Activated T-helper 2 cell treated with anti-CD3 and anti-CD28 coated beads, Interferon-gamma antibody, Interleukin-2, Interleukin-4, amounts not matched to agents 10 μg/mL and 5 μg/mL and 100 μg/mL, durations not matched to agents 14 hours and 24 hours and 36 hours (primary cell): ENCODE measurements at places on chromosomes 4 and X. TPM values are rescaled to one million over a fixed set of nuclear protein-coding genes. Genes with fewer than 3 reads are reported as not detected.

The TMSB15C gene
- total RNA-seq, result 3.3 and 4.7 TPM in 2 replicates

The HDX gene
- 2.5 and 2.6 TPM in 2 replicates for total RNA-seq

The VEGFC gene
- total RNA-seq, result 0.11 TPM in 1 of 2 replicates, not detected in the other

The CDX4 gene
- total RNA-seq, result not detected in 2 replicates

GRCh38 chr4:60502733-60503132, 697.4 kb upstream of the ADGRL3 start:
- no peak for DNase-seq
- H3K36me3 ChIP-seq, result no peaks in the 10 kb centered on the region
- no peak overlapping the region for H3K27ac ChIP-seq
- H3K27me3 ChIP-seq, result no peaks in the 10 kb centered on the region
- no peak overlapping the region for H3K4me3 ChIP-seq
- no peaks in the 10 kb centered on the region for H3K4me1 ChIP-seq

DNA sequence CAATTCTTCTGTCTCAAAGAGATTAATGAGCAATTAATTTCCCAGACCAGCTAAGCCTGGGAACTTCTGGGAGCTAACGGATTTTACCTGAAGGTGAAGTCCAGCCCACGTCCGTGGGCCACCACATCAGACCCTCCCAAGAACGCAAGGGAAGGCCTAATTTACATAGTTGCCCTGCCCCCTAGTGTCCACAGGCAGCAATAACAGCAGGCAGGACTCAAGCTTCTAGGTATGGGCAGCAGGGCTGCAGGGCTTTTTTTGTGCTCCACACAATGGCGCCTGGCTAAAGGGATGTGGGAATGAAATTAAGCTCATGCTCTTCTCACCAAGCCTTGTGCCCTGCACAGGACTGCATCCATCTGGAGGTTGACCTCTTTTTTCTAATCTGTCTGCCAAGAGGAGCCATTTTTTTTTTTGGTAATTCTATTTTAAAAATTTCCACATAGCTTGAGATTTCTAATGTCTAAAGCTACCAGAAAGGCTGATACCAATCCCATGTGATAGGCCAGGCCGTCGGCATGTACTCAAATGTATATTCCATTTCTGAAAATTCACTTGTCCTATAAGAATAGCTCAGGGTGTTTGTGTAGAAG, 111.9 kb upstream of the TMEM164 start:
- H3K4me1 ChIP-seq, result peaks cover 5% of the 10 kb centered on the region
- peak; percentile 13 for DNase-seq
- no peak overlapping the region for H3K27ac ChIP-seq
- no peak overlapping the region for H3K4me3 ChIP-seq
- H3K36me3 ChIP-seq, result no peaks in the 10 kb centered on the region
- H3K27me3 ChIP-seq, result peaks cover 3% of the 10 kb centered on the region

DNA sequence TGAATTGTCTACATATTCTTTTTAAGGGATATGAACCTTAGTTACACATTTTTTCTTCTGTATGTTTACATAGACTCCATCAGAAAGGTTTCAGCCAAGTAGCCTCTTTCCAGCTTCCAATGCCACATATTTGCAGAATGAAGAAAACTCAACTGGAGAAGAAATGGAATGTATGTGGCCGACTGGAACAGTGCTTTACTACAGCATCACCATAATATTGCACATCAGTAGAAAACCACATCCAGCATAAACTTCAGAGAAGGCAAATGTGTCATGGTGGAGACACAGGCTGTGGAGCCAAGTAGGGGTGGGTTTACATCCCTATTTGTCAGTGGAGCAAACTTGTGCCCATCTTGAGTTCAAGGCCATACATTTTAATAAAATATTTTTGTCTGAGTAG, 204.8 kb upstream of the LDB2 start:
- H3K27me3 ChIP-seq, result no peaks in the 10 kb centered on the region
- H3K27ac ChIP-seq, result no peak overlapping the region
- no peak overlapping the region for H3K4me3 ChIP-seq
- no peaks in the 10 kb centered on the region for H3K36me3 ChIP-seq
- H3K4me1 ChIP-seq, result no peaks in the 10 kb centered on the region

GRCh38 chr4:83699358-83699757, 163.4 kb downstream of the GPAT3 start:
- DNase-seq, result no peak
- H3K36me3 ChIP-seq, result no peaks in the 10 kb centered on the region
- no peak overlapping the region for H3K4me3 ChIP-seq
- no peaks in the 10 kb centered on the region for H3K4me1 ChIP-seq
- H3K27me3 ChIP-seq, result no peaks in the 10 kb centered on the region

- no peak for DNase-seq
- peaks cover 2% of the 10 kb centered on the region for H3K27me3 ChIP-seq
- H3K4me3 ChIP-seq, result no peak overlapping the region
- H3K36me3 ChIP-seq, result no peaks in the 10 kb centered on the region
- peaks cover 3% of the 10 kb centered on the region for H3K4me1 ChIP-seq
- H3K27ac ChIP-seq, result no peak overlapping the region
Measured at GRCh38 chr4:89101256-89102161, 9.8 kb upstream of the TIGD2 start.

GRCh38 chrX:41512394-41512793, 65.3 kb downstream of the NYX start:
- H3K36me3 ChIP-seq, result no peaks in the 10 kb centered on the region
- peak overlapping the region; percentile 73 for H3K27ac ChIP-seq
- no peak for DNase-seq
- H3K4me3 ChIP-seq, result no peak overlapping the region
- H3K27me3 ChIP-seq, result no peaks in the 10 kb centered on the region
- H3K4me1 ChIP-seq, result peaks cover 22% of the 10 kb centered on the region

The ABLIM2 gene
- 0.32 and 0.60 TPM in 2 replicates for total RNA-seq

DNA sequence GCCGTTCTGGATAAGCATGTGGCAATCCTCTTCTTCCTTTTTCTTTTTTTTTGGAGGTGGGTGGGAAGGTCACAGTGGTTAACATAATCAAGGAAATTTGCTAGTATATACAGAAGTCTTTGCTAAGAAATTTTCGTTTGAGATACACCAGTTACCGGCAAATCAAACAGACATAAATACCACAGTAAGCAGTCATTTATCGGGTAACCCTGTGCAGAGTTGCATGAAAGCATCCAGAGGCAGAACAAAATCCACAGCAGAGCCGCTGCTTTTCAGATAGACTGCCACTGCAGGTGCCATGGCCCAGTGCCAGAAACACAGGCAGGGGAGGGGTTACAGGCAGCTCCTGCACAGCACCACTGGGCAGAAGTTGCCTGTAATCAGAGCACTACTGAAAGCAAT, 179.1 kb upstream of the MAB21L2 start:
- H3K4me1 ChIP-seq, result peaks cover 3% of the 10 kb centered on the region
- H3K27ac ChIP-seq, result no peak overlapping the region
- DNase-seq, result no peak
- peaks cover 20% of the 10 kb centered on the region for H3K36me3 ChIP-seq
- H3K27me3 ChIP-seq, result no peaks in the 10 kb centered on the region
- no peak overlapping the region for H3K4me3 ChIP-seq

- no peak overlapping the region for H3K4me3 ChIP-seq
- no peaks in the 10 kb centered on the region for H3K4me1 ChIP-seq
- no peak overlapping the region for H3K27ac ChIP-seq
- no peaks in the 10 kb centered on the region for H3K36me3 ChIP-seq
- no peaks in the 10 kb centered on the region for H3K27me3 ChIP-seq
- DNase-seq, result no peak
Measured at GRCh38 chr4:132097041-132097440, 1052.1 kb upstream of the PCDH10 start.

- no peaks in the 10 kb centered on the region for H3K27me3 ChIP-seq
- H3K4me3 ChIP-seq, result no peak overlapping the region
- H3K27ac ChIP-seq, result no peak overlapping the region
Measured at GRCh38 chrX:19097553-19098283, 24.6 kb downstream of the ADGRG2 start.

DNA sequence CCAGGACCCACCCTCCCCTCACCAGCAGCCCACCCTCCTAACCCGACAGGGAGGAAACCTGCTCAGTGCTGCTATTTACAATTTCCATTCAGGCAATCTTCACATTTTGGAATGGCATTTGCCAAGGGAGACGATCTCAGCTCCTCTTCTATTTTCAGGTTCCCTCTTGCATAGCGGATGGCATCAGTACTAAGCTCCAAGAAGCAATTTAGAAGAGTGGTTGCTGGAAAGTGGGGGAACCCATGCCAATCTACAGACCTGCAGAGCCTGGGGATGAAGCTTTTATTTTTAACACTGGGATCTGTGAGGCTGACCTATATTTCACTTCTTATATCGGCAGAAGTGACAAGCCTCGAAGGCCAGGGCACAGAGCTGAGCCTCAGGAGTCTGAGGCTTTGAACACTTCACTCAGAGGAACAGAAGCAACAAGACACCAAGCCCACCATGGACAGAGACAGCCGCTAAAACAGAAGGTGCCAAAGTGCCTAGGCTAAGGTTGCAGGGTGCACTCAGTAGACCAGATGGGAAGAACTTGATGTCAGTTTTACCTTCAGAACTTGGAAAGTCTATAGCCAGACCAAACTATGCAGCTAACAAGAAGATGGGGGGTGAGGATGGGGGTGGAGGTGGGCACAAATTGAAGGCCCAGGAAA, 44.0 kb downstream of the SCD5 start:
- DNase-seq, result no peak
- no peaks in the 10 kb centered on the region for H3K36me3 ChIP-seq
- H3K4me3 ChIP-seq, result no peak overlapping the region
- H3K27me3 ChIP-seq, result peaks cover 7% of the 10 kb centered on the region
- no peak overlapping the region for H3K27ac ChIP-seq

The PCDH11X gene
- not detected in 2 replicates for total RNA-seq

GRCh38 chr4:56863441-56864139, 42.1 kb upstream of the SPINK2 start:
- no peak overlapping the region for H3K27ac ChIP-seq
- no peak overlapping the region for H3K4me3 ChIP-seq
- H3K27me3 ChIP-seq, result peaks cover 11% of the 10 kb centered on the region
- peaks cover 12% of the 10 kb centered on the region for H3K4me1 ChIP-seq
- DNase-seq, result no peak
- no peaks in the 10 kb centered on the region for H3K36me3 ChIP-seq

DNA sequence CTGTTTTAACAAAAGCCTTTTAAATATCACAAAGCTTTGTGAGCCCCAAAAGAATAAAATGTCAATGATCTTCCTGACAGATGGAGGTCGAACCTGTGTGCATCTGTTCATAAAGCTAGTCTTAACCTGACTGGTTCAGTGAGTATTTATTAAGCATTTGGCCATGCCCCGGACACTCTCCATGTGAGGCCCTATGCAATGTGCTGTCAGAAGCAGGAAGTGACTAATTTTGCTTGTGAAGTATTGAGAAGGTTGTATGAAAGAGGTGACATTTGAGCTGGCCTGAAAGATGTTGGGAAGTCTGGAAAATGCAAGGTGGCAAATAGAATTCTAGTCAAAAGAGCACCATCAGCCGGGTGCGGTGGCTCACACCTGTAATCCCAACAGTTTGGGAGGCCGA, 171.4 kb downstream of the MSL3 start:
- H3K4me3 ChIP-seq, result no peak overlapping the region
- no peaks in the 10 kb centered on the region for H3K36me3 ChIP-seq
- no peaks in the 10 kb centered on the region for H3K4me1 ChIP-seq
- H3K27ac ChIP-seq, result no peak overlapping the region
- no peak for DNase-seq

DNA sequence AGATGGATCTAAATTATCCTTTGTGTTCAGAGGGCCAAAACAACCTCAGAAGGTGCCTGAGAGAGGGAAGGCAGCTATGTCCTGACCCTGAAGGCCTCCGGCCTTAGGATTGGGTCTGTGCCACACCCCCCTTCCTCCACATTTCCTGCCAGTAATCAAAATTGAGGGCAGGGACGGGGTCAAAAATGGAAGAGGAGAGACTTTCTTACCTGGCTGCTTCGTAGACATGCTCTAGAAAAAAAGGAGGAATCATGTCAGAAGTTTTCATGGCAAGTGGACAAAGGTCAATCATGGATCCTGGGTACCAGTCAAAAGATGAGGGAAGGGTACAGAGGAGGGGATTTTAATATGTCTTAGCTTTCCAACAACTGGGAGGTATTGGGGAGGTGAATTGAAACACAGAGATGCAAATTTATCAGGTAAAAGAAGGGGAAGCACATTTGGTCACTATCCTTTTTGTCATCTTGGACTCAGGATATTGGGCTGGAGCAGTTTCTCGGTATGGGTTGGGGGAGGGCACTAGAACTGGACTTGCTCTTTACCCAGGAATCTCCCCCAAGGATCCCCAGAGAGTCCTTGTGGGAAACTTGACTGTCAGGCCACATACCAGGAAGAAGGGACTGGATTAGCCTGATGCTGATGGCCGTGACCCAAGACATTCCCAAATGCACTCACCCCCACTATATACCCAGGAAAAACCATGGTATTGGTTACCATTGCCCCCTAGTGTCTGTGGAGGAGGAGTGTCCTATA, 17.1 kb downstream of the VSIG4 start:
- H3K27me3 ChIP-seq, result no peaks in the 10 kb centered on the region
- DNase-seq, result no peak
- H3K4me1 ChIP-seq, result peaks cover 42% of the 10 kb centered on the region
- H3K36me3 ChIP-seq, result peaks cover 14% of the 10 kb centered on the region

DNA sequence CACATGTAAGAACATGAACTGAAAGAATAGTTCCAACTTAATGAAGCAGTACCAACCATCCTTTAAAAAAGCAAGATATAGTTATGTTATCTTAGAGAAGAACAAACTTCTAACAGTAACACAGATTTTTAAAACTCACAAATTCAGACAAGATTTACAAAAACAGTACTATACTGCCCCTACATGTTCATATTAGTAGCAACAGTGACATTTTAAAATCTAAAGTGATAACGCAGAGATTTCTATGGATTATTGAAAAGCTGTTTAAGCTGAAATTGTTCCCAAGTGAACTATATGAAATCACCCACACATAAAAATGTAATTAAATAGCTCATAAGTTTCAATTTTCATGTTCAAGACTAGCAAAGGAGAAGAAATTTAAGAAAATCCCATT, 166.0 kb downstream of the FBXW7 start:
- H3K27me3 ChIP-seq, result no peaks in the 10 kb centered on the region
- H3K36me3 ChIP-seq, result peaks cover 14% of the 10 kb centered on the region
- H3K4me1 ChIP-seq, result peaks cover 16% of the 10 kb centered on the region
- no peak overlapping the region for H3K4me3 ChIP-seq
- no peak overlapping the region for H3K27ac ChIP-seq
- DNase-seq, result no peak

DNA sequence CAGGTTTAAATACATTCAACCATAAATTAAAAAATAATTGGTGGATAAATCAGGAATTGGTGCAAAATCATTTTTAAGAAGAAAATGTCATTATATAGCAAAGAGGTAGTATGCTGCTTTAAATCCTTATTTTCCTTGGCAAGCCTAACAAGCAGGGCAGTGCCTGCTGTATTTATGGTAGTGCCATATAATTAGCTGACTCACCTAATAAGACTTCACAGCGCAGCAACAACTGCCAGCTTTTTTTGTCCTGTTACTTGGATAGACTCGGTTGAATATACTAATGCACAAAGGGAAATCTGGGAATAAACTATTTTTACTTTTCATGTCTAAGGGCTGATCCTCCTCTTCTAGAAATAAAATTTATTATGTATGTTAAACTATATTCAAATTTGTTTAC, 99.1 kb downstream of the SNCA start:
- H3K4me1 ChIP-seq, result no peaks in the 10 kb centered on the region
- H3K36me3 ChIP-seq, result no peaks in the 10 kb centered on the region
- no peaks in the 10 kb centered on the region for H3K27me3 ChIP-seq
- no peak for DNase-seq
- no peak overlapping the region for H3K27ac ChIP-seq

The KLHL4 gene
- total RNA-seq, result not detected in 2 replicates

The DIAPH2 gene
- total RNA-seq, result 14.7 and 14.9 TPM in 2 replicates
